CD8-positive, alpha-beta memory T cell (primary cell): ENCODE measurements at places on chromosomes 3 and 15. TPM values are rescaled to one million over a fixed set of nuclear protein-coding genes. Genes with fewer than 3 reads are reported as not detected.

DNA sequence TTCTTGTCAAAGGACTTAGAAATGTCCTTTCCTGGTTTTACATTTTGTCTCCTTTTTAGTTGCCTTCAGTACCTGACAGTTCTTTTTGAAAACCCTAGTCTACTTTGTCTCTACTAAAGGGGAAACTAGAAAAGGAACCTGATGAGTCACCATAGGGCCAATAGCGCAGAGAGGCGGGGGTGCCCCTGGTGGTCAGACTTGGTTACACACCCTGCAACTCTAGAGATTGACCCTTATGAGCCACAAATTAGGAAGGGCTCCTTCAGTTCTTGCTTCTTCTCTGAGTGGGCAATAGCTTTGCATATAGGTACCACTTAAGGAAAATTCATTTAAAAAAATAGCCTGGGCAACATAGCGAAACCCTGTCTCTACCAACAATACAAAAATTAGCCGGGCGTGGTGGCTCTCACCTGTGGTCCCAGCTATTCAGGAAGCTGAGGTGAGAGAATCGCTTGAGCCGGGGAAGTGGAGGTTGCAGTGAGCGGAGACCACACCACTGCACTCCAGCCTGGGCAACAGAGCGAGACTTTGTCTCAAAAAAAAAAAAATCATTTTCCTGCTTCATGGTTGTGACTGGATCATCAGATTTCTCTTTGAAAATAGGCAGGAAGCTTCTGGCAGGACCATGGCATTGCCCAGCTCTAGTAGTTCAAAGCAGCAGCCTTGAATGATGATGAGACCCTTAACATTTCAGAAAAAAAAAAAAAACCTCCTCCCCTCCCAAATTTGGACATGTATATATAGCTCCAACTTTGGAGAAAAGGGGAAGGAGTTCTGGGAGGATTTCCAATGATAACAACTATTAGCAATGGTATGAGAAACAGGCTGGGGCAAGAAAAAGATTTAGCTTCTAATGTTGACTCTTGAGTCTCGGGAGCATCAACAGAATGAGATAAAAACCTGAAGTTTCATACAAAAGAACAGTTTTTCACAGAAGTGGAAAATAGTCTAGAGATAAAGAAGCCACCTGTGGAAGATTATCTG is 45.2 kb upstream of the RASA2 start:
- DNase-seq, result peak; percentile 70

Gene FAH
- polyA plus RNA-seq, result 4.8 TPM

GRCh38 chr3:9902372-9903237 is at the start of gene IL17RE:
Gene IL17RE, plus strand, starts transcription at chr3:9902848. Its CDS starts 85 bp downstream, at chr3:9902933.
- no peak for DNase-seq

DNA sequence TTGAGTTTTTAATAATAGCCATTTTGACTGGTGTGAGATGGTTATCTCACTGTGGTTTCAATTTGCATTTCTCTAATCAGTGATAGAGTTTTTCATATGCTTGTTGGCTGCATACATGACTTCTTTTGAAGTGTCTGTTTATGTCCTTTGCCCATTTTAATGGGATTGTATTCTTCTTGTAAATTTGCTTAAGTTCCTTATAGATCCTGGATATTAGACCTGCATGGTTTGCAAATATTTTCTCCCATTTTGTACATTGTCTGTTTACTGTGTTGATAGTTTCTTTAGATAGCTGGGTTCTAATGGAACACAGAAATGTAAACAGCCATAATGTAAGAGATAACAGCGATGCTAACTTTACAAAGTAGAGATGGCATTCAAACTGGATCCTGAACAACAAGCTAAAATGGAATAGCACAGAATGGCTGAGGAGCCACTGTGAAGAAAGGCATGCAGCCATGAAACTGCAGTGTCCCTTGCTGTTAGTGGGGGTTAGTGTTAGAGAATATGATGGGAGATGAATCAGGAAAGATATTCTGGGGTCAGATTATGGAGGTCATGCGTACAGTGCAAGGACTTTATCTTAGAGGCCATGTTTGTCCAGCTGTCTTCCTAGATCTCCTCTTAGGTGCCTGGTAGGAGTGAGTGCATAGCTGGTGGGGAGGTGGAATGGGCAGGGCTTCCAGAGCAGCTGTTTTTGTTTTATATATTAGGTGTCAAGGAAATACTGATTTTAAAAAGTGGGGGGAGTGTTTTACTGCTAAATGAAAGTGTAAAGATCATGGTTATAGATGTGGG is 48.1 kb downstream of the BBS4 start:
- DNase-seq, result no peak

Gene PCLAF
- not detected for polyA plus RNA-seq

DNA sequence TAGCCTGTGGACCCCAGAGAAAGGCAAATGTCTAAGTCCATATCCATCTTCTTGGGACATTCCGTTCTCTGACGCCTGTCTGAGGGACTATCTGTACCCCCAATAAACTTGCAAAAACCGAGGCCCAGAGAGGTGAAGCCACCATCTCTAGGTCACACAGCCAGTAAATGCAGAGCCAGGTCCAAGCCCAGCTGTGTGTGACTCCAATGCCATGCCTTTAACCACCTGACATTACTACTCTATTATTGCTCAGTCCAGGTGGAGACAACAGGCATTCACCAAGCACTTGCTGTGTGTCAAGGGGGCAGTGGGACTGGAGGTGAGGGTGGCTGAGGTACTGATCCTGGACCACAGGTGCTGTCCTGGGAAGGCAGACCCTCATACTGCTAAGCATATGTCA is 25.4 kb downstream of the CYP8B1 start:
- no peak for DNase-seq

GRCh38 chr3:67196677-67197076 is 198.6 kb downstream of the KBTBD8 start:
- DNase-seq, result no peak

Gene IGSF10
- polyA plus RNA-seq, result not detected

- no peak for DNase-seq
Observed at GRCh38 chr3:16132928-16133327, 41.6 kb upstream of the GALNT15 start.

Gene SEMA6D
- not detected for polyA plus RNA-seq

Gene CTDSPL2
- polyA plus RNA-seq, result 42.4 TPM

DNA sequence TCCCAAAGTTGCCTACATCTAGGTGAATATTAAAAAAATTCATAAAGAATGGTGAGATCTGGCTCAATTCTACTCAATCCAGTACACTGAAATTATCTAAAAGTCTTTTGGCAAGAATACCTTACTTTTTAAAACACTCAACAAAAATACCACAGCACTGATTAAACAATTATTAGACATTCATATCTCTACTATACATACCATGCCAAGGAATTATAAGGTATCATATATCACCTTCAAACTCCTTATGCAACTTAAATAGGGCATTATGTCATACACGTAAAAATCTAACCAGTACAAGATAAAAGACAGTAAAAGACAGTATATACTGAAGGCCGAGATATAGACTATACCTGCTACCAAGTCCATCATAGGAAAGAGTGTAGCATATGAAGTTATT is 6.1 kb upstream of the ANKRD28 start:
- DNase-seq, result no peak

- DNase-seq, result no peak
Observed at GRCh38 chr3:140292170-140292569, 357.2 kb downstream of the CLSTN2 start.

DNA sequence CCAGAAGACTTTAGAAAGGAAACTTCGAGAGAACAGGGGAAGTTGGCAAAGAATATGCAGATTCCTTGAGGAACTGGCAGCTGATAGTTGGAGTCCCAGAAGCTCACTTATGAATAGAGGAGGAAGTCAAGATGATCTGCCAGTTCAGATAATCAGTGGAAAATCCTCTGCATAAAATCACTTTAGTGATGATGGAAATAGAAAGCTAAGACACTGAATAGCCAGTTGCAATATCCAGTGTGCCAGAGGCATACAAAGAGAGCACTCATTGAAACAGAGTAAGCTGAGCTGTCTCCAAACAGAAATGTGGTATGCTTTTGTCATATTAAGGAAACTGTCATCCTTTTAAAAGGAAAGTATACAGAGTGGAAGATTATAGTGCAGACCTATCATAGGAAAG is 1207.6 kb downstream of the OTOL1 start:
- DNase-seq, result no peak

GRCh38 chr15:78411061-78411460 is 27.0 kb upstream of the IREB2 start:
- no peak for DNase-seq

Gene SACM1L
- 41.0 TPM for polyA plus RNA-seq

GRCh38 chr3:52290596-52291507 is 3.2 kb downstream of the GLYCTK start:
- no peak for DNase-seq

DNA sequence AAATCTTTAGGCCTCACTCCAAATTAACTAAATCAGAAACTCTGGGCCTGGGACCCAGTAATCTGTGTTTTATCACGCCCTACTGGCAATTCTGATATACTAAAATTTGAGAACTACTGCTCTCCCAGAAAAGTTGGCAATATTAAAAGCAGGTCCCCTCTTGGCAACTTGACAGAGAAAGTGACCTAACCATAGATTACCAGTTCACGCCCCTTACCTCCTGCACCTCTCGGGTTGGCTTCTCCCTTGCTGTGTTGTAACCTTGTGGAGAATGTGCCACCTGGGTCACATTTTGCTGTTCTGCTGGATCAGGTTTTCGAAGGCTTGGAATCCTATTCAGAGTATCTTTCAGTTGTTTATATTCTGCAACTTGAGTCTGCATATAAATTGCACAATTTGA is 59.1 kb downstream of the GOLIM4 start:
- DNase-seq, result no peak

DNA sequence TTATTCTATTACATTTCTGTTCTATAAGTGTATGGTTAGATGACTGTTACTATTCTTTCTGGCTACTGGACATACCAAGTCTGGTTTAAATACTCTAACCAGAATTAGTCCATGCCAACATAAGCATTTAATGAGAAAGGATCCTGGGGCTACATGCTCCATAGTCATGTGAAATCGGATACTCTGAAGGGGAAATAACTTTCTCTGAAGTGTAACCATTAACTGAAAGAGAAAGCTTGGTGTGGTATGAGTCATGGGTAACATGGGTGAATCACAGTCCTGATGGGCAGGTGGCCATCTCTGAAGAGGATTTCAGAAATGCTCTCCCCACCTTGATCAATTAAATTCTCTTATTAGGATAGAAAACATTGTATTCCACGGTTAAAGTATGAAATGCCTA is 69.4 kb downstream of the FHIT start:
- no peak for DNase-seq

Gene FOXB1
- polyA plus RNA-seq, result 0.10 TPM

DNA sequence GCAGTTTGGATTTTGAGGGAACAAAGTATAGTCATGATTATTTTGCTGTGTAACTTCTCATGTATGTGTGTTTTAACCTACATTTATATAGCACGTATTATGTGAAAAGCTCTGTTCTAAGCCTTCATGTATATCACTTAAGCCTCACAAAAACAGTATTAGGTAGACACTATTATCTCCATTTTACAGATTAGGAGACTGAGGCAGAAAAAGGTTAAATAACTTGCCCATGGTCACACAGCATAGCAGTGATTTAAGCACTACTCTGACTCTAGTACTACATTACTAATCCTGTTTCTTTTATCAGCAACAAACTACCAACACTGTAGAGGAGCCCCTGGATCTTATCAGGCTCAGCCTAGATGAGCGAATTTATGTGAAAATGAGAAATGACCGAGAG is 2.6 kb downstream of the LSM3 start:
- no peak for DNase-seq
